Fibroblast of lung (primary cell): ENCODE measurements at places on chromosomes 6 and 20.

GRCh38 chr6:56093776-56094175 is 153.6 kb downstream of the COL21A1 start:
- DNase-seq, result no peak

GRCh38 chr20:62476056-62476838 is 452 bp upstream of the GATA5 start:
- no peak for DNase-seq

DNA sequence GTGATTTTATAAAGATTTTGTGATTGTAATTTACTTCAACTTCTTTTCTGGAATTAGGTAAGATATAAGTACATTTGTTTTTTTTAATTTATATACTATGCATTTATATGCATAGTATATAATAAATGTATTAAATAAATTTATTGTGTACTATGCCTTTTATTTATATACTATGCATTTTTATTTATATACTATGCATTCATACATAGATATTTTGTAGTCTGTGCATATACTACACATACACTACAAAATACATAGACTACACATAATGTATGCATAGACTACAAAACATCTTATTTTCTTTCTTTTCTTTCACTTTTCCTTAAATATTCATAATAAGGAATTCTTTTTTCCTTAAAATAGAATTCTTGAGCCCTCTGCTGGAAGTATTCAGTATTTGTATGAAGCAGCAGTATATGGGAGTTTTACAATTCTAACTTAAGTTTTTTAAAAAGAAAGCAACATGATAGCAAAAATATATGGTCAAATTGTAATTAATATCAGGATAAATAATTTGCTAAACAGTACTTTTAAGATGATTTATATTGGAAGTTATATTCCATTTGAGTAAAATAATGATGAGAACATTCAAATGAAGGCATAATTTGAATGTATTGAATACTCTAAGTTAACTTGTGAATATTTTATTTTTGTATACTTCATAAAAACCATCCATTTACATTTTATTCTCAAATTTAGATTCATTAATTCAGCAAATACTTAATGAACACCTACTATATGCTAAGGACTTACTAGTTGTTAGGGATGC is 129.3 kb downstream of the KLHL32 start:
- peak; percentile 53 for DNase-seq

DNA sequence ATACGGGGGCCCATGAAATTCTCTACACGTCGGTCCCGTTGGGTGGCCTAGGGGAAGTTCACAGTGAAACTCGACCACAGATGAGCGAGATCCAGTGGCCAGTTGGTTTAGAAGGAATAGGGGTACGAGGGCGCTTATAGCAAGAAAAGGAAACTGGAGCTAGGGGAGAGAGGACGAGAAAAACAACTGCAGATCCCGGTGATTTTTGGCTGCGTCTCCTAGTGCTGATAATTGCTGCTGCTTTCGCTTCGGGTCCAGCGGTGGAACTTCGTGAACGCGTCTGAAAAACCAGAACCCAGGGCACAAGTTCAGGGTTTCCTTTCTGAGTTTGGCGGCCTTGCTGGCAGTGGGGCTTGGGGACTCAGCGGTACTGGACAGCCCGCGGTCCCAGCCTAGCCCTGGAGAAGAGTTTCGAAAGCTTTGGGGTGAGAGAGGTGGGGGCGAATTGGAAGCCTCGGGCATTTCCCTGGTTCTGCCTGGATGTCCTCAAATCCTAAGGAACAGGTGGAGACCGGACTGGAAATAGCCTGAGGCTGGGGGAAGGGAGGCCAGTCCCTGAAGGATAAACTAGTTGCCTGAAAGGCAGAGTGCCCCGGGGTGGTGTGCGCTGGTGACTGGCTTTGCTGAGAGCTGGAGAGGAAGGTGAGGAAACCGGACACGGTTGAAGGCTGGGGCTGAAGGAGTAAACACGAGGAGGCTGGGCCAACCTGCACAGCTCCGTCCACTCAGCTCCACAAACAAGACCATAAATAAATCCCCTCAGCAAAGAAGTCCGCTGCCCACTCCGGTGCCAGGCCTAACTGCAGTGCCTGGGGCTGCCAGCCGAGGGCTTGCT is 793 bp downstream of the GMPR start:
- peak; percentile 30 for DNase-seq

GRCh38 chr6:156396068-156396771 is 381.0 kb upstream of the ARID1B start:
- DNase-seq, result no peak

DNA sequence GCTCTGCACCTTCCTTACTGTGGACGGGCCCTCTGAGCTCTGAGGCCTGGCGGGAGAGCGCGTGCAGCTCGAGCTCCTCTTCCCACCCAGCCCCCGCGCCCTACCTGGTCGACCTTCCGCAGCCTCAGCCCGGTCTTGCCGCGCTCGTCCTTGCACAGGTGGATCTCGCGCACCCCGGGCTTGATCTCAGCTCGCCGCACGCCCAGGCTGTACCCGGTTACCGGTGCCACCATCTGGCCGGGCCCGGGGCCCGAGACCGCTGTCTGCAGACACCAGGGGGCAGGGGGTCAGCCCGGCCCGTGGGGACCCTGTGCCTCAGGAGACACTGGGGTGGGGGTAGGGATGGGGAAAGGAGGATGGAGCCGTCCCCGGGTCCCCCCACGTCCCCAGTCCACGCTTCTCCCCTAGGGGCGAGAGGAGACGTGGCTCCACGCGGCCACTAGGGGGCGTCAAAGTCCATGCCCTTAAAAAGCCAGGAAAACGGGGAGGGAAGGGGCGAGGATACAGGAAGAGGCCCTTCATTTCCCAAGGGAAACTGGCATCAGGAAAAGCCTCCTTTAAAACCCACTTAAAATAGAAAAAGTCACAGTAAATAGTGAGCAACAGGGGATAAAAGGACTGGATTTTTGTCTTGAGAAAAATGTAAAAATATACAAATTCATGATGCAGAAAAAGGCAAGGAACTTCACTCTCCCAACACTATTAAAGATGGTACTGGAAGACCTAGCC is 15.5 kb downstream of the SDCBP2 start:
- peak; percentile 86 for DNase-seq

DNA sequence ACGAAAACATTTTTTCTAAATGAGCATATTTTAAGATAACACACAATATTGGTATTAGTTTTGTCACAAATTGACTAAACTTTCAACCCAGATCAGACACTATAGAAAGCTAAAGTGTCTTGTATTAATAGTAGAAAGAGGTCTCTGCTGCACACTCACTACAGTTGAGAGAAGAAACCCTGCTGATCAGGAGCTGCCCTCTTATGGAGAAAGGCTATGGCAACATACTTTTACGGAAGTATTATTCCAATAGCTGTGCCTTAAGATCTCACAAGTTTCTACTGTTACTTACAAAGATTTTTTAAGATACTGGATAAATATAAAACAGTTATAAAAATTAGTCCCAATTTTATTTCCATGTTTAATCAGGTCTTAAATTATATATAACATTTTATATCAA is 155.7 kb downstream of the RIMS1 start:
- DNase-seq, result no peak
